ENCODE measurements at places on chromosomes 6 and 20.

DNA sequence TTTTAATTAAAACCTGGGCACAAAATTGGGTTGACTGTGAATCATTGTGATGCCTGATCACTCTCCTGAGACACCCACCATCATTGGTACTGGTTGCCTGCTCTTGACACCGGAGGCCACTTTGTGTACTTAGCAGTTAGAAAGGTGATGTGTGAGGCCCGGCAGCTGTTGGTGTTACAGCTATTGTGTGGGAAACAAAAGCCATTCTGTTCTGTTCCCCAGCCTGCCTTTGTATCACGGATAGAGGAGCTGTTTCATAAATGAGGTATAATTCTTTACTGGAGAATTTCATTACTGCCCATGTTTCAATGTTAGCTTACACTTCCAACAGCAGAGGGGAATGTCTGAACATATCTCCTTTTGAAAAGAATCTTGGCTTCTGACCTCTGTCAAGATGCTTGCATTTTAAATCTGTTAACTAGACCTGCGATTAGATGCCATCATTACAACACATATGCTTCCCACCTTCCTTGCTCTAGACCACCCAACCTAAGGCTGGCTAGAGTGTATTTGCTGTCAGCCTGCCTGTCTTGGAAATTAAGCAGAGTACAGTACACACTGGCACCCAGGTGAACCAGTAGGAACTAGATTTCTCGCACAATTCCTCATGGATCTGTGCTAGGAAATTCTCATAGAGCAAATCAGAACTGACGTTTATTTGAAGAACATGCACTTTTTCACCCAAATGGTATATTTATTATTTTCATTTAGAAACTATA is 142.4 kb upstream of the INSM1 start:
- DNase-seq = no peak

DNA sequence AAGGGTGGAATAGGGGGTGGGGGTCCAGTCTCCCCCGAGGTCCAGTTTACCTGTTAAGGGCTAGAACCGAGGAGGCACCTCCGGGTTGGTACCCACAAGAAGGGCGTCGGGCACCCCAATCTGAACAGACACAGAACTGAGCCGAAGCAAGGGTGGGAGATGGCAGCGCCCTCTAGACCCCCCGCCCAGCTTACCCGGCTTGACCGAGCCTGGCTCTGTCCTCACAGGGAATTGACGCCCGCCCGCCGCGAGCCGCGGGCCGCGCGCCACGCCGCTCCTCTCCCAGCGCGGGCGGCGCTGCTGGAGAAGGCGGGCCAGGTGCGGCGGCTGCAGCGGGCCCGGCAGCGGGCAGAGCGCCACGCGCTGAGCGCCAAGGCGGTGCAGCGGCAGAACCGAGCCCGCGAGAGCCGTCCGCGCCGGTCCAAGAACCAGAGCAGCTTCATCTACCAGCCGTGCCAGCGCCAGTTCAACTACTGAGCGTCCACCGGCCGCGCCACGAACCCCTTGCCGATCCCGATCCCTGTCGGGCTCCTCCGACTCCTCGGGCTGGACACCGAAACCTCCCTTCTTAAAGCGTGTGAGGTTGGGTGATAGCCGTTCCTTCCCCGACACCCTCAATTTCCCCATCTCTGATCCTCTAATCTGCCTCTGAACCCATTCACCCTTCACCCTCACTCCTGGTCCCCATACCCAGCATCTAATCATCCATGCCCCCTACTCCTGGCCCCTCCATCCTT is 5.9 kb downstream of the TP53INP2 start:
- no peak for DNase-seq

- no peak for DNase-seq
Measured at GRCh38 chr6:122831511-122831910, 42.5 kb downstream of the SMPDL3A start.

DNA sequence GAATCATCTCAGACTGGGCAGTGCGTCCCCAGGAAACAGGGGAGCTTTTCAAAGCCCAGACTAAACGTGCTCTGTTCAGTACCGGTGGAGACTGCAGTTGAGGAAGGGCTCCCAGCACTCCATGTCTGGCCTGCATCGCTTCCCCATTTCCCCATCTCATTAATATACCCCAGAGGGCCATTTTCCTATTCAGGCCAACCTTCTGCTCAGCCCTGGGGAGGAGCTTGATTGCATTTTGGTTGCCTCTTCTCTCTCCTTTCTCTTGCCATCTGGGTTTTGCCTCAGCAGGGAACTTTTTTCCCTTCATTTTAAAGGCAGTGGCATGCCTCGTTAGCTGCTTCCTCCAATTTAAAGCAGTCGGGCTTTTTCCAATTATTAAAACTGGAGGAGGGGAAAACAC is 394.3 kb upstream of the SOX4 start:
- DNase-seq = no peak

DNA sequence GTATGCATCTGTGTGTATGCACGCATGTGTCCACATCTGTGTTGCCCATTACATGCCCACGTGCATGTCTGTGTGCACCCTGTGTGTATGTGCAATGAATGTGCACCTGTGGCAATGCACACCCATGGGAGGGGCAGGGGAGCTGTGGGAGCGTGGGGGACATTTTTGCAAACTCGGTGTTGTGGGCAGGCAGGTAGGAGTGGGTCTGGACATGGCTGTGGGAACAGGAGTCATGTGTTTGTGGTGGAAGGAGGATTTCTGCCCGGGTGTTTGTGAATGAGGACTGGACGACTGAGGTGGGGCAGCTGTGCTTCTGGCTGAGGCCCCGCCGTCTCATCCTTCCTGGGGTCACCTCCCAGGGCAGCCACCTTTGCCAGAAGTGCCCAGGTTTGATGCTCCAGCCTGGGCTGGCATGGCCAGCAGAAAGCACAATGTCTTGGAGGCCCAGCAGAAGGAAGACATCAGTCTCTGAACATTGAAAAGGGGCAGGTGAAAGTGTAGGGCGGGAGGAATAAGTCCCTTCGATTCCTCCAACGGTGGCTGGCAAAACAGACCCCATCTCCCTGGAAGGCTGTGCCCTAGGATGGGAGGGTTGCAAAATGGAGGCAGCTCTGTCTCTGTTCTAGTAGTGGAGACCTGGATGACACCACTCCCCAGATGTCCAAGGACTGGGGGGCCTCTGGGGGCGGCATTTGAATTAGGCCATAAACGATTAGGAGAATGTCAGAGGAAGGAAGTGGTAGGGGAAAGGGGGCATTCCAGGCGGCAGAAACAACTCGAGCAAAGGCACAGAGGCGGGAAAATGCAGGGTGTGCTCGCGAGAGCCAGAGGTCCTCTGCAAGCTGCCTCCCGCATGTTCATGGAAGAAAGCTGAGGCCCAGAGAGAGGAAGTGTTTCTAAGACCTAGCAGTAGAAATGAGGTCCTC is 19.1 kb upstream of the ARMC12 start:
- DNase-seq = no peak

DNA sequence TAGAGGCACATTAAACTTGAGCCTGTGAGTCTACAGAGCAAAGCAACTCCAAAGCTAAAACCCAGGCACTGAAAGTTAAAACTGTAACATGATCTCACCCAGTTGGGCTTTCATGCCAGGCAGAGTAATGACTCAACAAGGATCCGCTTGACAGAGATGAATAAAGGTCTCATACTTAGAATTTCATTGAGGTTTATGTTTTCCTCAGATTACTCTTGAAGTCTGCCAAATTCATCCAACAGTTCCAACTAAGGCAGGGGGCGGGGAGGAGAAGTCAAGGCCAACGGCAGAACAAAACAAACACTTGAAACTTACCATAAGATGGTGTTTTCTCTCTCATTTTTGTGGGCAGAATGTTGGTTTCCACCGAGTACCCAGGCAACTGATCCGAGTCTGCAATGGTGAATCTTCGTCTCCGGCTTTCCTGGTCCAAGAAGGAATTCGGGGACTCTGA is 54.0 kb upstream of the IPCEF1 start:
- no peak for DNase-seq
